Neuronal stem cell (in vitro differentiated cells): ENCODE measurements at places on chromosomes 7 and 10.

GRCh38 chr10:11501600-11501999 lies 109.8 kb downstream of the USP6NL start:
- peaks cover 8% of the 10 kb centered on the region for H3K36me3 ChIP-seq
- H3K4me3 ChIP-seq = no peak overlapping the region
- H3K4me1 ChIP-seq = peaks cover 13% of the 10 kb centered on the region
- no peaks in the 10 kb centered on the region for H3K27me3 ChIP-seq

- no peaks in the 10 kb centered on the region for H3K4me1 ChIP-seq
- no peak for DNase-seq
- H3K4me3 ChIP-seq = no peak overlapping the region
- H3K36me3 ChIP-seq = peaks cover 4% of the 10 kb centered on the region
Measured at GRCh38 chr7:156735851-156736250, 95.3 kb downstream of the RNF32 start.

- H3K4me3 ChIP-seq = no peak overlapping the region
Measured at GRCh38 chr7:1552200-1552599, 3.8 kb downstream of the TMEM184A start.

DNA sequence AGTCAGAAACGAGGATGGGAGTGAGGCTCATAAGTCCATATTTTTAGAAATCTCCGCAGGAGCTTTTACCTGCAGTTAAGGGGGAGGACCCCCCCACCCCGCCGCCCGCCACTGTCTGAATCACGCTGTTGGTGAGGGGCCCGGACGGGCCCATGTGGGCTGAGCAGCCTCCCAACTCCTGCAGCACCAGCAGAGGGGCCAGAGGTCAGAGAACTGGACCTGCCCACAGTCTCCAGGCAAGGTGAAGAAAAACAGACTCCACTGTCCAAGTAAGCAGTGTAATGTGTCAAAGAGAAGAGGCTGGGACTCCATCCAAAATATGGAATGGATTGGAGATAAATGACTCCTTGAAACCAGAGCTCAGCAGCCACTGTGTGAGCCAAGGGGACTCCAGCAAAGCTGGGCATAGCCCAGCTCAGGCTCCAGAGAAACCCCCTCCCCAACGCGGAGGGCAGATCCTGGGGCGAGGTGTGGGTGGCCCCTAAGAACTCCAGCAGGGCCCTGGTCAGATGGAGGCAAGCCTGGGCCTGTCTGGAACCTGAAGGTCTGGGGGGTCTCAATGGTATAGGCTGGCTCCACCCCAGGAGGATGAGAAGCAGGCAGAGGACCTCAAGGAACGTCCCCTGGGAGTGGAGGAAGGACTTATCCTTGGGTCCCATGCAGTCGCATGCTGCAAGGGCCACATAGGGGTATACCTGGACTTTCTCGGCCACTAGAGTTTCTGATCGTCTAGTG lies 128.5 kb upstream of the TNS3 start:
- H3K27me3 ChIP-seq = peaks cover 2% of the 10 kb centered on the region
- H3K36me3 ChIP-seq = no peaks in the 10 kb centered on the region

GRCh38 chr10:27997865-27998177 lies 1.1 kb downstream of the ODAD2 start:
- peak overlapping the region; percentile 61 for H3K4me3 ChIP-seq
- peaks cover 19% of the 10 kb centered on the region for H3K4me1 ChIP-seq
- no peaks in the 10 kb centered on the region for H3K36me3 ChIP-seq
- H3K27me3 ChIP-seq = no peaks in the 10 kb centered on the region
- H3K27ac ChIP-seq = no peak overlapping the region

DNA sequence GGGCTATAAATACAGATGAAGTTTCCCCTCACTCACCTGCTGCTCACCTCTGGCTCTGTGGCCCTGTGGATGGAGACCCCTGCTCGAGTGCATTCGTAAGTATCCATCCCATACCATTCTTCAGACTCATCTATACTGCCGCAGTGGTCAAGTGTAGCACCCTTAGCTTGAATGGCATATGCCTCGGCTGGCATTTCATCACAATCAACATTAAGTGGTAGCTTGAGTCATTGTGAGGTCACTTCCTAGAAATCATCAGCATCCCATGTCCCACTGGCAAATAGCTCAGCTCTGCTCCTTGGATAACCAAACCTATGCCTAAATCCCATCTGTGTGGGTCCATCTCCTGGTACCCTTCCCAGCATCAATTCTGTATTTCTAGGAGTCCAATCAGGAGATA lies 38.2 kb downstream of the MDH2 start:
- no peaks in the 10 kb centered on the region for H3K36me3 ChIP-seq
- no peak for DNase-seq
- H3K4me1 ChIP-seq = no peaks in the 10 kb centered on the region
- H3K27me3 ChIP-seq = no peaks in the 10 kb centered on the region
- no peak overlapping the region for H3K4me3 ChIP-seq

DNA sequence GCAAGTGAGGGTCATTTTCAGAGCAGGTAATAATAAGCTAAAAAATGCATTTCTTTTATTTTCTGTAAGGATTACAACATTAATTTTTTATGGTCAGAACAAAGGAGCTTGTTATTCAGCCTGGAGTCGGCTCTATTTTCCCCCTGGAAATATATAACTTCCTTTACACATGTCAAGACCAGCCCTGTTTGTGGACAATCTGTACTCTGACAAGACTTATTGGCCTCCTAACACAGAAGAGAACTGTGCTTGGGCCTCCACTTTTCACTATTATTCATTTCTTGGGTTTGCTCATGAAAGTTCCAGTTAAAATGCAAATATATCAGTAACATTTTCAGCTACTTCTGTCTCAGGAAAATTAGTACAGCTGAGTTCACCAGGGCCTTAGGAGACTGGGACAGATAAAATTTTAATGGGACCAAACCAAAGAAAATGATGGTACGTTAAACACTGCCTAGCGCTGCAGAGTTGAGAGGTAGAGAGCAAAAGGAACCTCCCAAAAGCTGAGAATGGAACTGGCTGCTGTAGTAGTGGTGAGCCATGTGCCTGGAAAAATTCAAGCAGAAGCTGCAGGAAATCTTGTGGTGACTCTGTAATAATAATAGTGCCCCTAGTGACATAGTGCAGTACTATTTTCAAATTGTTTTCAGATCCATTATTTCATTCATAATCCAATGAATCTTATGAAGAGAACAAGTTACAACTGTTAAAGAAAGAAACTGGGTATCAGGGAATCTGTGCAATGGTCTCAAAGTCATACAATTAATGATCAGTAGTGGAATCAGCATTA lies 227.2 kb upstream of the KIAA1217 start:
- no peak for DNase-seq
- H3K36me3 ChIP-seq = no peaks in the 10 kb centered on the region
- H3K27me3 ChIP-seq = no peaks in the 10 kb centered on the region
- H3K27ac ChIP-seq = no peak overlapping the region
- peaks cover 3% of the 10 kb centered on the region for H3K4me1 ChIP-seq

GRCh38 chr7:138684340-138684739 lies 16.8 kb downstream of the SVOPL start:
- no peaks in the 10 kb centered on the region for H3K27me3 ChIP-seq
- H3K4me3 ChIP-seq = no peak overlapping the region
- H3K4me1 ChIP-seq = no peaks in the 10 kb centered on the region
- no peaks in the 10 kb centered on the region for H3K36me3 ChIP-seq
- no peak overlapping the region for H3K27ac ChIP-seq

- H3K4me1 ChIP-seq = peaks cover 8% of the 10 kb centered on the region
- no peak for DNase-seq
- no peak overlapping the region for H3K27ac ChIP-seq
- H3K36me3 ChIP-seq = no peaks in the 10 kb centered on the region
- H3K4me3 ChIP-seq = no peak overlapping the region
Measured at GRCh38 chr10:86659721-86660453, 5.5 kb downstream of the OPN4 start.

- no peak overlapping the region for H3K27ac ChIP-seq
- H3K36me3 ChIP-seq = no peaks in the 10 kb centered on the region
- H3K4me1 ChIP-seq = peaks cover 2% of the 10 kb centered on the region
- H3K27me3 ChIP-seq = peaks cover 49% of the 10 kb centered on the region
- DNase-seq = no peak
- no peak overlapping the region for H3K4me3 ChIP-seq
Measured at GRCh38 chr10:132845780-132846595, 60.0 kb upstream of the NKX6-2 start.

DNA sequence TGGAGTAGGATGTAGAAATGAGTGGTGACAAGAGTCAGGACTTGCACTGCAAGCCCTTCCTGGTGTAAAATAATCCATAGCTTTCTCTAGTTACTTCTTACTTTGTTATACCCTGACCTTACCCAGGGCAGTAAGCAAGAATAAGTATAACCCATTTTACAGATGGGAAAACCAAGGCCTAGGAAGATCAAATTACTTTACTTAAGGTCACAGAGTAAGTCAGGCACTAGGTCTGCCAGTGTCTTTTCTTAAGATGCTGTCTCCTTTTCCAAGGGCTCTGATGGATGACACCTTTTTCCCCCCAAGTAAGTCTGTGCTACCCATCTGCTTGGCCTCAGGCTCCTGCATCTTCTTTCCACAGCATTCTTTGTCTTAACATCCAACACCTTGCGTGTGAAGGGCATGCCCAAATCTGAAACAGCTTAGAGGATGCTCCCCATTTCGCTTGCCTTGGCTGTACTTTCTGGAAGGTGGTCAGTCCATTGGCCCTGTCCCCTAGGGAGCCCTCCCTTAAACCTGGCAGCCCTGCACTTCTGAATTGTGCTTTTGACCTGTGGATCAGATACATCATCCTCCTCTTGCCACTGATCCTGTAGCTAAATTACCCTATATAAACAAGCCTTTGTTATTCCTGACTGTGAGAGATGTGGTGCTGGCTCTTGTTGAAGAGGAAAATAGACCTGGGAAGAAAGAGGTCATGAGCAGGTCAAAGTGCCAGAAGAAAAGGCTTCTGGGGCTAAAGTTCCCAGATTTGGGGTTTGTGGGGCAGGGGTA lies 168.6 kb downstream of the LRMDA start:
- H3K4me3 ChIP-seq = no peak overlapping the region
- no peaks in the 10 kb centered on the region for H3K36me3 ChIP-seq
- DNase-seq = no peak
- peaks cover 26% of the 10 kb centered on the region for H3K4me1 ChIP-seq
- H3K27ac ChIP-seq = no peak overlapping the region

- no peak overlapping the region for H3K4me3 ChIP-seq
- H3K27ac ChIP-seq = no peak overlapping the region
- DNase-seq = no peak
- H3K4me1 ChIP-seq = peaks cover 4% of the 10 kb centered on the region
- H3K27me3 ChIP-seq = no peaks in the 10 kb centered on the region
- H3K36me3 ChIP-seq = peaks cover 14% of the 10 kb centered on the region
Measured at GRCh38 chr7:47362984-47363383, 218.9 kb downstream of the TNS3 start.

DNA sequence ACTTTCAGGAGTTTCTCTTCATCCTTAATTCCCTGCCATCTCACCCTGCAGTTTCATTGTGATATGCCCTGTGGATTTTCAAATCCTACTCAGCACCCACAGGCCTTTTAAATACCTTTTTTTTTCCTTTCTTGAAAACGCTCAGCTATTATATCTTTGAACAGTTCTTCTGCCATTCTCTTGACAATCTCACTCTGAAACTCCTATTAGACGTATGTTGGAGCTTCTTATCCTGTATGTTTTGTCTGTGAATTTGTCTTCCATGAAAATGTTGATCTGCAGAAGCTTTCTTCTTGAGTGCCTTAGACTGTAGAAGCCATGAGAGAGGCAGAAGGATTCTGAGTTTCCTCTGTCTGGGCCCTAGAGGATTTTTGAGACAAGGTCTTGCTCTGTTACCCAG lies 18.9 kb upstream of the YAE1 start:
- no peak overlapping the region for H3K27ac ChIP-seq
- no peaks in the 10 kb centered on the region for H3K4me1 ChIP-seq
- no peaks in the 10 kb centered on the region for H3K27me3 ChIP-seq
- H3K36me3 ChIP-seq = no peaks in the 10 kb centered on the region
- no peak overlapping the region for H3K4me3 ChIP-seq

GRCh38 chr10:12201543-12201942 lies 5.6 kb downstream of the CDC123 start:
- no peaks in the 10 kb centered on the region for H3K27me3 ChIP-seq
- H3K36me3 ChIP-seq = peaks cover 80% of the 10 kb centered on the region
- H3K4me3 ChIP-seq = no peak overlapping the region

DNA sequence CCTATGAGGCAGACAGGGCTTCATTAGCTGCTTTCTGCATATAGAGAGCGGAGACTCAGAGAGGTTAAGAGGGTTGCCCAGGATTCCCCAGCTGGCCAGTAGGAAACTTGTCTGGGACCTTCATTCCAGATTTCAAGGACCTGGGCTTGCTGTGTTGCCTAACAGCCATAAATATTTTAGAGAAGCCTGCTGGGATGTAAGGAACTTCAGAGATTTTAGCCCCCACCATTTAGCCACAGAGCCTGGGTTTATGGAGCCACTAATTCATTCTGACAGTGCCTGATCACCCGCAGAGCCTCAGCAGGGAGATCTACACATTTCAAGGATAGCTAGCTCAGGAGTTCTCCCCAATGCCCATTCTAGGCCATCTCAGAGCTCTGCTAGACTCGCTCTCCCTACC lies 56.6 kb upstream of the TRUB1 start:
- H3K27ac ChIP-seq = no peak overlapping the region
- no peaks in the 10 kb centered on the region for H3K4me1 ChIP-seq
- no peak for DNase-seq

GRCh38 chr7:45240273-45240771 lies 82.7 kb downstream of the RAMP3 start:
- H3K4me1 ChIP-seq = no peaks in the 10 kb centered on the region
- no peaks in the 10 kb centered on the region for H3K36me3 ChIP-seq
- H3K4me3 ChIP-seq = no peak overlapping the region
- DNase-seq = no peak
- H3K27me3 ChIP-seq = peaks cover 18% of the 10 kb centered on the region

GRCh38 chr10:36048780-36049179 lies 406.7 kb upstream of the FZD8 start:
- H3K4me1 ChIP-seq = no peaks in the 10 kb centered on the region
- no peaks in the 10 kb centered on the region for H3K27me3 ChIP-seq
- no peak overlapping the region for H3K27ac ChIP-seq
- no peaks in the 10 kb centered on the region for H3K36me3 ChIP-seq
- no peak for DNase-seq

DNA sequence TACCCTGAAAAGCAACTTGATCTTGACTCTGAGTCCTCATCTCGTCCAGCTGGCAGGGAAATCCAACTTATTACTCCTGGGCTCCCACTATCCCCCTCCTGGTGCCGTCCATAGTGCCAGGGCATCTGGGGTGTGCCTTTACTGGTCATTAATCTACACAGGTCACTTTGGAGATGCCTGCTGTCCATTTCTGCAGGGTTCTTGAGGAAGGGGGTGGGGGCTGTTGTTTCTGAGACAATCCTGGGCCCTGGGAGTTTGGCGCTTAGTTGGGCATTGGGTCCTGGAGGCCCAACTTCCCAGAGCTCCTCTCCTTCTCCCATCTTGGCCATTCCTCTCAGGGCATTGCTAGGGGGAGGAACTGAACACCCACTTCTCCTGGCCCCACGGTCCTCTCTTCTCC lies 6.0 kb upstream of the TACR2 start:
- H3K36me3 ChIP-seq = no peaks in the 10 kb centered on the region
- H3K27me3 ChIP-seq = peaks cover 14% of the 10 kb centered on the region
- no peaks in the 10 kb centered on the region for H3K4me1 ChIP-seq
- no peak overlapping the region for H3K27ac ChIP-seq

- no peak for DNase-seq
- H3K27ac ChIP-seq = no peak overlapping the region
- H3K4me3 ChIP-seq = no peak overlapping the region
- H3K27me3 ChIP-seq = no peaks in the 10 kb centered on the region
- H3K36me3 ChIP-seq = no peaks in the 10 kb centered on the region
Measured at GRCh38 chr7:12719981-12720865, 32.8 kb downstream of the ARL4A start.

- no peak for DNase-seq
- no peak overlapping the region for H3K27ac ChIP-seq
- H3K4me3 ChIP-seq = no peak overlapping the region
- peaks cover 43% of the 10 kb centered on the region for H3K36me3 ChIP-seq
- no peaks in the 10 kb centered on the region for H3K4me1 ChIP-seq
- no peaks in the 10 kb centered on the region for H3K27me3 ChIP-seq
Measured at GRCh38 chr7:116249969-116250553, 39.7 kb downstream of the TES start.

GRCh38 chr10:71836596-71836974 lies 14.5 kb downstream of the PSAP start:
- H3K27me3 ChIP-seq = no peaks in the 10 kb centered on the region
- H3K4me1 ChIP-seq = peaks cover 41% of the 10 kb centered on the region
- H3K27ac ChIP-seq = no peak overlapping the region
- H3K4me3 ChIP-seq = no peak overlapping the region
